ENCODE measurements at places on chromosomes 16 and 17. TPM values are rescaled to one million over a fixed set of nuclear protein-coding genes. Genes with fewer than 3 reads are reported as not detected.

The C16orf86 gene
- 7.6 TPM for total RNA-seq

The PRR14 gene
- total RNA-seq: 5.9 TPM

The SMIM36 gene
- not detected for total RNA-seq

The CTU2 gene
- total RNA-seq: 13.0 TPM

The CHMP6 gene
- total RNA-seq: 7.3 TPM

The SEZ6L2 gene
- total RNA-seq: 10.4 TPM

The KRT40 gene
- not detected for total RNA-seq

The GRB7 gene
- total RNA-seq: under 0.01 TPM

The MYH1 gene
- not detected for total RNA-seq

The ST6GALNAC2 gene
- total RNA-seq: 0.96 TPM

The CCL7 gene
- 2.5 TPM for total RNA-seq

The NPIPB9 gene
- 0.96 TPM for total RNA-seq

The FOXN1 gene
- total RNA-seq: not detected

The ITGAX gene
- under 0.01 TPM for total RNA-seq

The HIGD1B gene
- total RNA-seq: not detected

The KRT24 gene
- total RNA-seq: not detected

The PIK3R6 gene
- total RNA-seq: 0.38 TPM

The CACNG3 gene
- total RNA-seq: not detected

The EVI2A gene
- 4.5 TPM for total RNA-seq

The NXPH3 gene
- 0.38 TPM for total RNA-seq

The GFAP gene
- under 0.01 TPM for total RNA-seq

The PCYT2 gene
- total RNA-seq: 27.6 TPM

The PDILT gene
- not detected for total RNA-seq

The AXIN2 gene
- 5.4 TPM for total RNA-seq

The AMZ2 gene
- 90.8 TPM for total RNA-seq

The ATXN7L3 gene
- total RNA-seq: 40.5 TPM

The PITPNM3 gene
- 0.58 TPM for total RNA-seq

The SOST gene
- 20.0 TPM for total RNA-seq

The SLC9A5 gene
- total RNA-seq: 2.3 TPM

The SKA2 gene
- 37.5 TPM for total RNA-seq

The CLEC3A gene
- not detected for total RNA-seq

The TEX19 gene
- not detected for total RNA-seq

The TBC1D3D gene
- not detected for total RNA-seq

All from regular cardiac myocyte (primary cell).